ENCODE measurements at places on chromosomes 3 and 15.
A peak's percentile ranks its signal among the peaks of the same experiment; 100 is the strongest.

GRCh38 chr3:54940971-54941370 is 13.1 kb upstream of the LRTM1 start:
- DNase-seq, result no peak

- DNase-seq, result no peak
Observed at GRCh38 chr3:130981469-130981868, 45.2 kb downstream of the ASTE1 start.

GRCh38 chr15:59668556-59668955 is 11.2 kb upstream of the GTF2A2 start:
- no peak for DNase-seq

DNA sequence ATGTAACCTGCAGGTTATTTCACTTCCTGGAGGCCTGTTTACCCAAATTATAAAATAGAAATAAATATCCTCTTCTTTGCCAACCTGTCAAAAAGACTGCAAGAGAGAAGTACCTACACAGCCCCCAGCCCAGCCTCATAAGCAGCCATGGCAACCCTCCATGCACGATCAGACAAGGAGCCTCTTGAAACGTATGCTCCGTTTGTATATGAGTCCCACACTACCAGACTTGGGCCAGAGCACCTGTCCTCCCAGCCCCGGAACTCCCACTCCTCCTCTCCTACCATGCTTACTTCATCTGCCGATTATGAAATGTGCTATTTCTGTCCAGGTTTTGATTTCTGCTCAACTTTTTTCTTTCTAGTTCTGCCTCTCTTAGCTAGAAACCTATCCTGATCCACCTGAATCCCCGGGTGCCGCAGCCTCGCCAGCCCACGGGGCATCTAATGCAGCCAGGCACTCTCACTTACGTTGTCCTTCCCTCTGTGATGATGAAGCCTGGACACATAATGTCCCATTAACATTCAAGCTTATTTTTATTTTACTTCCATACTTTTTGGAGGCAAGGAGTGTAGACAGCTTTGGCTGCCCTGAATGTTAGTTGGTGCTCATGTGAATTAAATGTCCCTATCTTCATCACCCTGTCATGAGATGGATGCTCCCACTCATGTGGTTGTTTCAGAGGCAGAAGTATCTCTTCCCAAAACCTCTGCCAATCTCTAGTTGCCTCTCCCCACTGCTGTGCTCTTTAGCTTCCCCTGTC is 73.8 kb downstream of the MB21D2 start:
- DNase-seq, result no peak

- DNase-seq, result peak; percentile 51
Observed at GRCh38 chr15:89680282-89680873, 1.2 kb upstream of the PLIN1 start.

DNA sequence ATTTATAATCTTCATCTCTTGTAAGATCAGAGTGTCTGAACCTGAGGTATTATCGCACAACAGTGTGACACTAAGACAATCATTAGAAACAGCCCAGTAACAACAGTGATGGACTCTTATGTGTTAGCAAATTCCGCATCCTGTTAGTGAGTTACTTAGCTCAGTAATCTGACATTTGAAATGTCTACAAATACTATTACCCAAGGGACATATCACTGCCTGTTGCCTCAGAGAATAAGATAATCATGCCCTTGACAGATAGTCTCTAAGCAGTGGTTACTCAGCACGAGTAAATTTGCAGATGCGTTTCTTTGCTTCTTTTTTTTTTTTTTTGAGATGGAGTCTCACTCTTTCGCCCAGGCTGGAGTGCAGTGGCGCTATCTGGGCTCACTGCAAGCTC is 13.4 kb upstream of the RTP1 start:
- peak; percentile 52 for DNase-seq

DNA sequence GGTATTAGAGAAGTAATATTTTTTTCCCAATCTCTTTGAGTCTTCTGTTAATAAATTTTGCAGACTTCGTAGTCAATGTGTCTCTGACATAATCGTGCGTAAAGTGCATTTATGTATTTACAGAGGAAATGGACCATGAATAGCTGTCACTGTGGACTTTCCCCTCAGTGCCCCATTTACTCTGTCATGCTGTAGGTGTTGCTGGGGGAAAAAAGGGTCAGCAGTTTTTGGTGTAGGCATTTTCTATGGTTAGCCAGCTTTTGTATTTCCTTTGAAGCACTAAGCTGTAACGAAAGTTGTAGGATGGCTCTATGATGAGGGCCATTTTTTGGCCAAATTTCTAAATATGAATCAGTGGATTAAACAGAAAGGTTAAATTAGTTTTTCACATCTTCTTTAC is 598.4 kb downstream of the FGF12 start:
- DNase-seq, result no peak

- no peak for DNase-seq
Observed at GRCh38 chr3:107062787-107063186, 314.5 kb upstream of the CCDC54 start.

DNA sequence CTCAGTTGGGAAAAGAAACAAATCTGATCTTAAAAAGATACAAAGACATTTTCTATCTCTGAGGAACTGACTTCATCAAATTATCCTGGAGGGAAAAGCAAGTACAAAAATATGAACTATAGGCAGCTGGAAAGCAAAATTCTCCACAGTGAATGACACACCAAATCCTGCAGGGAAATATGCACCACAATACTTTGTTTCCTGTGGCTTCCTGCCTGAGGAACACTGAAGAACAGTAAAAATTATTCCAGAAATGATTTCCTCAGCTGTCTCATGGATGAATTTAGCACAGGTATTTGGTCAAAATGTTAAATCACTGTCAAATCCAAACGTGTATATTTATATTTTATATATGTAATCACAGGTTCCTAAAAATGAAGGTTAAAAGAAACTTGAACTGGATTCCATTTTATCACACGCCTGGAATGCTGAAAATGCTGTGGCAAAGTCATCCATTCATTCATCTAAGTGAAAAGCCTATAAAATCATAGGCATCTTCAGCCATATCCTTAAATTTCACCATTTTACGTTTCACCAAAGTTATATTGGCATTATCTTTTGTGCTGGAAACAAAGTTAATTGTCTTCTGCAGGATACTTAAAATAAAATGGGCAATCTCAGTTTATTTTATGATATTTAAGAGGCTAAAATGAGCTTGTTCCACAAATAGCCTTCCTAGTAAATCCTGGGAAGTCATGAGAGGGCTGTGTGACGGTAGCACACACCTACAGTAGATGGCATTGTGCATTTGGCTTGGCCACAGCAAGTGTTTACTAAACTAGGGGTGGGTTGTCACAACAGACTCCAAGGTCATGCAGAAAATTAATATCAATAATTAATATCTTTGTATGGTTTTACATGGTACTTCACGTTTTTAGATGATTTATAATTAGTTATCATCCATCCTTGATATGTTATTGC is 19.3 kb upstream of the TSC22D2 start:
- DNase-seq, result no peak

- DNase-seq, result no peak
Observed at GRCh38 chr3:4021162-4021561, 221.9 kb downstream of the LRRN1 start.

DNA sequence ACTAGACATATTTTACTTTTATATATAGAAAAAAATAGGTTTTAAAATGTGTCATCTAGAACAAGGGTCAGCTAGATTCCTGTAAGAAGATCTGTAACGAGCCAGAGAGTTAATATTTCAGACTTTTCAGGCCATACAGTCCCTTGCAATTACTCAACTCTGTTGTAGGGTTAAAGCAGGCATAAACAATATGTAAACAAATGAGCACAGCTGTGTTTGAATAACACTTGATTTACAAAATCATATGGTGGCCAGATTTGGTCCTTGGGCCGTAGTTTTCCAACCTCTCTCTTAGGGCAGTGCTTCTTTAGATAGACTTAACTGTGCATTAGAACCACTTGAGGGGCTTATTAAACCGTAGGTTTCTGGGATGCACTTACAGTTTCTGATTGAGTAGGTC is 19.6 kb downstream of the LRRC57 start:
- no peak for DNase-seq

- no peak for DNase-seq
Observed at GRCh38 chr3:20787005-20787404, 601.0 kb upstream of the SGO1 start.

- DNase-seq, result no peak
Observed at GRCh38 chr15:96362755-96363651, 32.5 kb downstream of the NR2F2 start.

- no peak for DNase-seq
Observed at GRCh38 chr3:30034246-30034991, 572.0 kb upstream of the TGFBR2 start.

DNA sequence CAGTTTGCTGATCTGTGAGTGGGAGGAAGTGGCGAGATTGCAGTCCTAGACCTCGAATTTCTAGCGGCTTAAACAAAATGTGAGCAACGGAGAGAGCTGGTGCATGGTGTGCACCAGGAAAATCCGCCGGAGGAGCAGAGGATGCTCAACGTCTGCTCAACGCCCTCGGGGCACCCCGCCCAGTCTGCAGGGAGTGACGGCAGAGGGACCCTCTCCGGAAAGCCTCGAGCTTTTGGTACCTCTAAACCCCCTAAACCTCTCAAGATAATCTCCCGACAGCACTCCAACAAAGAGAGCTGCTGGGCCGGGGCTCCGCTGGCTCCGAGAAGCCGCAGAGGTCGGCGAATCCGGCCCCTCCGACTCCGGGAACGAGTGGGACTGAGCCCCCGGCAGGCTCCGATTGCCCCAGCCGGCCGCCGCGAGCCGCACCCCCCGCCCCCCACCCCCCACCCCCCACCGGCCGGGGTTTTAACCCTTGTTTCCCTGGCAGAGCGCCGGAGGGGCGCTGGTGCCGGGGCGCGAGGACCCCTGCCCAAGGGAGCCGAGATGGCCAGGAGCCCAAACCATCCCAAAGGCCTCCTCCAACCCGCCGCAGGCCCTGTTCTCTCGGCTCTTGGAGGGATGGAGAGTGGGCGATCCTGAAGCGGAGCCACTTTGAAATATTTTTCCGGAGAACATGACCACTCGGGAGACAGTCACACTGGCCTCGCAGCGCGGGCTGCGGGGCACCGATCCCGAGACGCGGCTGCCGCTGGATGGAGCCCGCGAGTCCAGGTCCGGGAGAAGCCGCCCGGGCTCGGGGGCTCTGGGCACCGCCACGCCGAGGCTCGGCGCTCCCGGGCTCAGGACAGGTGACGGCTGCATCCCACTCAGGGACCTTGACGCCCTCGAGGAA is 1.5 kb downstream of the MEGF11 start:
- peak; percentile 20 for DNase-seq

DNA sequence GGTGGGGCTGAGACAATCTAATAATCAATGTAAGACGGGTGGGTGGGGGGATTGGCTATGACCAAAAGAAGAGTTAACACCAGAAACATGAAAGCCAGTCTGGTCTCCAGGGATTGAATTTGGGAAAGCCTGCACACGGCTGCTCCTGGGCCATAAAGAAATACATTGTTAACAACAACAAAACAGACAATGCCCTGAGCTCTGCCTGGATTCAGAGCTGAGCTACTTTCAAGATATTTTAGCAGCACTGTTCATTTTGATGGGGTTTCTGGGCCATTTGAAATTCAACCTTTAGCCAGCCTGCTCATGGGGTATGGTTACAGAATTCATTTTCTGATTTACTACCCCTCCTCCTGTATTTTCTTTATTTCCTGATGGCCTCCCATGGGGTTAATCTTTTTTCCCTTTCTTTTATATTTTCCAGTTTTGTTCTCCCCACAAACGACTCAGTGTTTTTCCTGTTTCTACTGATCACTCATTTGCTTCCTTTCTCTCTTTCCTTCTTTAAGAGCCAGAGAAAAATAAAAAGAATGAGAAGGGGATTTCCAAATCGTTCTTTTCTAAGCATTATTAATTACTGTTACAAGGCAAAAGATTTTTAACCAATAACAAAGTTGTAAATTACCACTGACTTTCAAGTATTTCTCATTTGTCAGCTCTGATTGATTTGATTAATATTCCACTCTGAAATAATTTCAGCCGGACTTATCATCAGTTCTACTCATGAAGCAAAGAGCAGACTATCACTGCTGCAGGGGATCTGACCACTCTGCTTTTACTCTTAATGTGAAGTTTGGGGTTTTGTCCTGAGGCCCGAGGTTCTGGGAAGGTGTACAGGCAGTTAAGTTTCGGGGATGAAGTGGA is 19.6 kb downstream of the NR2F2 start:
- no peak for DNase-seq

- peak; percentile 52 for DNase-seq
Observed at GRCh38 chr15:36501063-36501678, 78.3 kb upstream of the CDIN1 start.

DNA sequence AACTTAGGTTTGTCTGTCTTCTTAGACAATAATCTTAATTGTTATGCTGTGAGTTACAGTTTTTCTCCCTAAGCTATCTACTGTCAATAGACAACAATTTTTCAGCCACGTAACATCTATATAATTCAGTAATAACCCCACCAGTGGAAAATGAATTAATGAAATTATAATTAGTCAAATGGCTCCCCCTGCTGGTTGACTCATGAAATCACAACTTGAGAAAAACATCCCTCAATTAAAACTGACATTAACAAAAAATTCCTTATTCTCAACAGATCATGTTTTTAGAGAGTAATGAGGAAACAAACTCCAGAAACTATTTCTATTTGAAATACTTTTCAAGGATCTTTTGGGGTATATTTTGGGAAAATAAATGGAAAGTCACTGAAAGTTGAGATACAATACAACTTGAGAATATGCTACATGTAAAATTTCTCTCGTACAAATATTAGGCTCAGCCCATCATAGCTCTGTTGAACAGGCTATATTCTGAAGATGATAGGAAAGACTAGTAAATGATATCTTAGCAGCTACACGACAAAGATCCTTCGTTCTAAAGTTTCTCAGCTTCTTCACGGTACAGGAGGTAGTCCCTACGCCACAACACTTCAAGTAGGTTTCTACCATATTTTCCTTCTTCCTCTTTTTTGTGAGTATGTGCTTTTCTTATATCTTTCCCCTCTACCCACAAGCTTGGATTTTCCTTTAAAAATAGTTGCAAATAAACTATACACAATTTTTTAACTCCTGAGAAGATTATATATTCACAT is 20.7 kb downstream of the PPP1R2 start:
- peak; percentile 24 for DNase-seq

GRCh38 chr15:73330206-73331051 is 38.3 kb downstream of the HCN4 start:
- DNase-seq, result no peak

DNA sequence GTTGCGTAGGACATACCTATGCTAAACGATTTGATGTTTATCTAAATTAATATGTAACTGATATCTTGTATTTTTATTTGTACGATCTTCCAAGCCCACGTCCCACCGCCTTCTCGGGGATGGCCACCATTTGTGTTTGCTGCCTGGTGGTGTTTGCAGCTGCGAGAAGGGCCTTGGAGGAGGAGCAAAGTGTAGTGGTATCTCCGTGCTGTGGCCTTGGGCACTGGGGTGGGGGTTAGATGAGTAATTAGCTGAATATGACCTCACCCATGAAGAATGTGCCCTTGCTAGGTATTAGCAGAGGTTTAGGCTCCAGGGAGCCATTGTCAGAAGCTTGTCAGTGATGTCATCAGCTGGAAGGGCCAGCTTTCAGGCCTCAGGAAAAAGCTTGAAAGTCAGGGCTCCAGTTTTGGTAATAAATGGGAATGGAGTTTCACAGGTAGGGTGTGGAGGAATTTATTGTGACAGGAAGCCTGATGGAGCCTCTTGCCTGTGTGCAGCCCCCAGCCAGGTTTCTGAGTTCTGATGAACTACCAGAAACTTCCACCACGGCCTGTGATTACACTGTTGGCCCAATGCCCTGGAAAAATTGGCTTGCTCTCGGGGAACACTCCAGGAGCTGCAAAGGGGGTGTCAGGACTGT is 41.0 kb downstream of the FLNB start:
- peak; percentile 92 for DNase-seq
